Brain (organoid and tissue), 16 donors: ENCODE measurements at places on chromosomes 3 and 15. TPM values are rescaled to one million over a fixed set of nuclear protein-coding genes. Genes with fewer than 3 reads are reported as not detected.

SLC24A5 gene
- polyA plus RNA-seq, result not detected

THSD4 gene
- polyA plus RNA-seq, result 3.2 TPM

PBRM1 gene
- 27.5 TPM for polyA plus RNA-seq

AQP9 gene
- polyA plus RNA-seq, result 0.32 TPM

PLIN1 gene
- polyA plus RNA-seq, result 3.3 TPM

PROK2 gene
- not detected for polyA plus RNA-seq

SMARCC1 gene
- 60.0 TPM for polyA plus RNA-seq

TMEM266 gene
- polyA plus RNA-seq, result 1.3 TPM

MAGEL2 gene
- polyA plus RNA-seq, result 1.3 TPM

NR1I2 gene
- polyA plus RNA-seq, result not detected

ADAMTS7 gene
- polyA plus RNA-seq, result 0.97 TPM

ALPK3 gene
- 18.0 TPM for polyA plus RNA-seq

CEMIP gene
- 4.5 TPM for polyA plus RNA-seq

GREM1 gene
- polyA plus RNA-seq, result 4.4 TPM

RAB5A gene
- polyA plus RNA-seq, result 27.9 TPM

ADGRG7 gene
- not detected for polyA plus RNA-seq

DUOXA2 gene
- not detected for polyA plus RNA-seq

BFSP2 gene
- 1.0 TPM for polyA plus RNA-seq

HRG gene
- not detected for polyA plus RNA-seq

RASSF1 gene
- polyA plus RNA-seq, result 25.5 TPM

DBR1 gene
- polyA plus RNA-seq, result 6.0 TPM

FBXO40 gene
- polyA plus RNA-seq, result 0.17 TPM

P2RY14 gene
- polyA plus RNA-seq, result 1.4 TPM

CTXND1 gene
- 1.5 TPM for polyA plus RNA-seq

REC114 gene
- polyA plus RNA-seq, result not detected

CFAP100 gene
- polyA plus RNA-seq, result not detected

TNFAIP8L3 gene
- 2.5 TPM for polyA plus RNA-seq

ZNF774 gene
- 2.3 TPM for polyA plus RNA-seq

C15orf62 gene
- 1.1 TPM for polyA plus RNA-seq

COL6A5 gene
- not detected for polyA plus RNA-seq

CORO2B gene
- 59.3 TPM for polyA plus RNA-seq

TUBGCP5 gene
- 6.6 TPM for polyA plus RNA-seq

SAMMSON gene
- not detected for polyA plus RNA-seq

TUSC7 gene
- polyA plus RNA-seq, result not detected

TCAIM gene
- 12.5 TPM for polyA plus RNA-seq

ANKDD1A gene
- polyA plus RNA-seq, result 3.8 TPM

BCL2A1 gene
- not detected for polyA plus RNA-seq

RGMA gene
- polyA plus RNA-seq, result 57.8 TPM

SERPINI2 gene
- polyA plus RNA-seq, result not detected
